ENCODE measurements at places on chromosomes 11 and 22. TPM values are rescaled to one million over a fixed set of nuclear protein-coding genes. Genes with fewer than 3 reads are reported as not detected.

GRCh38 chr11:122754553-122755322 is 83.6 kb upstream of the CRTAM start:
- DNase-seq: no peak

DNA sequence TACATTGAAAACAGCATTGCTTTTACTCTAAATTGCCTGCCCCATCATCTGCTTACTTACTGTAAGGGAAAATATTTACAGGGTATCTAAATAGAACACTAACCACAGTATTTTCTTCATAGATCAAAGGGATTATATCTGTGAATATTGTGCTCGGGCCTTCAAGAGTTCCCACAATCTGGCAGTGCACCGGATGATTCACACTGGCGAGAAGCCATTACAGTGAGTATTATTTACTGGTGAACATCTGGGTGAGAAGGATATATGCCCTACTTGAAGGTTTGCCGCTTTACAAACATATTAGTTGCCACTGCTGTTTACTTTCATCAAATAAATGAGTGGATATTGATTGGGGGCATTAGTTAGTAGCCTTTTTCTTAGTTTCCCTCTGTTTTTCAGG is 5.9 kb upstream of the CNTF start:
- DNase-seq: no peak

- DNase-seq: no peak
These were observed 119.0 kb downstream of the PARVA start for GRCh38 chr11:12496181-12497025.

DNA sequence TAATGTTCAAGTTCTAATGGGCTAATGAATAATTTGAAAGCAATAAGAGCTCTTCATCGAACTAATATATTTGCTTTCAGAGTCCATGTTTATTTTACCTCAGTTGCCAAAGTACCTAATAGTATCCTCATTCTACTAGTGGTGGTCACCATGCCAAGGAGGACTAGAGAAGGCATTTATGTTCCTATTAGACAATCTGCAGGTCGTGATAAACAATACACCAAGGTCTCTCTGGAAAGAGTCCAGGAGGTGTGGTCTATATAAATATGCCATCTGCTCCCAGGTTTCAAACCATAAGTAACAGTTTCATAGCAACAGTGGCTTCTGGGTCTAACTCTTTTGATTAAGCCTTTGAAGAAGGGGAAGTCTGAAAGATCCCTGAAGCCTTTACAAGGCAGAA is 42.9 kb downstream of the ARFGAP3 start:
- DNase-seq: no peak

GRCh38 chr11:63667995-63668795 is 3.0 kb downstream of the ATL3 start:
- DNase-seq: no peak

- no peak for DNase-seq
These were observed 81.4 kb downstream of the PPP6R3 start for GRCh38 chr11:68541991-68542390.

Gene SERGEF
- total RNA-seq: 43.1 TPM
